AG04449 (cell line): ENCODE measurements at places on chromosomes 13 and 19.

- no peak for DNase-seq
These were observed 997 bp upstream of the GPC6 start for GRCh38 chr13:93225610-93226009.

GRCh38 chr19:40611900-40612698, 10.9 kb downstream of the LTBP4 start:
- no peak for DNase-seq

- no peak for DNase-seq
These were observed 145.0 kb downstream of the SLITRK6 start for GRCh38 chr13:85654227-85654626.

DNA sequence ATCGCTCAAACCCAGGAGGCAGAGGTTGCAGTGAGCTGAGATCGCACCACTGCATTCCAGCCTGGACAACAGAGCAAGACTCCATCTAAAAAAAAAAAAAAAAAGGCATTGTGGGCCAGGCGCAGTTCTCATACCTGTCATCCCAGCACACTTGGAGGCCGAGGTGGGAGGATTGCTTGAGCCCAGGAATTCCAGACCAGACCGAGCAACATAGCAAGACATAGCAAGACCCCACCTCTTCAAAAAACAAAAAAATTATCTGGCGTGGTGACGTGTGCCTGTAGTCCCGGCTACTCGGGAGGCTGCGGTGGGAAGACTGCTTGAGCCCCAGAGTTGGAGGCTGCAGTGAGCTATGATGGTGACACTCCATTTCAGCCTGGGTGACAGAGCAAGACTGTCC, 18.0 kb downstream of the PIP5K1C start:
- no peak for DNase-seq

DNA sequence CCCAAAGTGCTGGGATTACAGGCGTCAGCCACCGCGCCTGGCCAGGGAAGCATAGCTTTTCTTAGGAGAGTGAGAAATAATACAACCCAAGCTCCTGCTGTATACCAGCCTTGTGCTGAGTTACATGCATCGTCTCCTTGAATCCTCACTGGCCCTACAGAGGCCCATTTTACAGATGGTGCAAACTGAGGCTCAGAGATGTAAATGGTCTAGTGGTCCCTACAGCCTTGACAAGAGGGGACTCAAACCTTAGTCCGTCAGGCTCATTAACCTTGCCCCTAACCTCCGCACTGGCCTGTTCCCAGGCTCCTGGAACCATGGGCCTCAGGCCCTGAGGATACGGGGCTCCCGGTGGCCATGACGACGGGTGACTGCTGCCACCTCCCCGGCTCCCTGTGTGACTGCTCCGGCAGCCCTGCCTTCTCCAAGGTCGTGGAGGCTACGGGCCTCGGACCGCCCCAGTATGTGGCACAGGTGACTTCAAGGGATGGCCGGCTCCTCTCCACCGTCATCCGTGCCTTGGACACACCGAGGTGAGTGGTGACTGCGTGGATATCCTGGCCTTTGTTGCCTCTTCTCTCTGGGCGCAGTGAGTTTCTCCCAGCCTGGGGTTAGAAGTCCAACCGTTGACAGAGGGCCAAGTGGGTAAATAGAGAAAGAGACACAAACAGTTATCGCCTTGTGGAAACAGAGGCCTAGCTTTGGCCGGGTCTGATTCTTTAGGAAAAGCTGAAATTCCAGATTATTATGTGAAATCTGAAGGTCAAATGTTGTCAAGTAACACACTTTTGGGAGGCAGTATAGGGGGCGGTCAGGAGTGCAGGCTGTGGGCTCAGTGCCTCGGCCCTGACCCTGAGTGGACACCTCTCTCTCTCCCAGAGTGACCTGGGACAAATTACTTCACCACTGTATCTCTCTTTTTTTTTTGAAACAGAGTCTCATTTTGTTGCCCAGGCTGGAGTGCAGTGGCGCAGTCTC, 8.7 kb downstream of the MARCHF2 start:
- DNase-seq: no peak

DNA sequence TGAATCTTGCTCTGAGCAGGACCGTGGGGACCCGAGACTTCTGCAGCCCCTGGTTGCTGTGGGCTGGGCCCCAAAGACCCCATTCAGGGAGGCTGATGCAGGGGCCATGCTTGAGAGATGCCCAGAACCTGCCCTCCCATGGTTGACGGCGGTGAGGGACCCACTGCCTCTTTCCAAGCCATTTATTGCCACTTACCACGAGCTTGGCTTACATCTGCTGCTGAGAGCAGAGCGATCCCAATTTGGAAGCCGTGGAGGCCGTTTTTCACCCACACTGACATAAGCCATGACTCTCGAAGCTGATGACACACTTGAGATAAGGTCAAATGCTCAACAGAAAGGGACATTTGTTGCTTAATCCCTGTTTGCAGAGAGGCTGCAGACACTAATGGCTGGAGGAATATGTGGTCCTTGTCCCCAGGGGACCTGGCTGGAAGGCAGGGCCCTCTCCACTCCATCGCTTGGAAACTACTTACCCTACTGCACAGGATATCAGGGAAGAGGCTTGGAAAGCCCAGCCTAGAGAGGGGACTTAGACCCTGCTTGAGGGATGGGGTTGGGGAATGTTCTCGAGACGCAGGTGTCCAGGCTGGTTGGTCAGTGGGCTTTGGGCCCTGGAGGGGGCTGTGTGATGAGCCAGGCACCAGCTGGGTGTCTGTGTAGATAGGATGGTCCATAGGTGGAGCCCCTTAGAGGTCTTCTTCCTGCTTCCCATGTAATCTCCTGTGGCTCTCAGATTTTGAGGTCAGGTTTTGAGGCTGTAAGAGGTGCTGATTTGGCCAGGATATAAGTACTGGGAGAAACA, 15.3 kb downstream of the ZNF536 start:
- DNase-seq: no peak

DNA sequence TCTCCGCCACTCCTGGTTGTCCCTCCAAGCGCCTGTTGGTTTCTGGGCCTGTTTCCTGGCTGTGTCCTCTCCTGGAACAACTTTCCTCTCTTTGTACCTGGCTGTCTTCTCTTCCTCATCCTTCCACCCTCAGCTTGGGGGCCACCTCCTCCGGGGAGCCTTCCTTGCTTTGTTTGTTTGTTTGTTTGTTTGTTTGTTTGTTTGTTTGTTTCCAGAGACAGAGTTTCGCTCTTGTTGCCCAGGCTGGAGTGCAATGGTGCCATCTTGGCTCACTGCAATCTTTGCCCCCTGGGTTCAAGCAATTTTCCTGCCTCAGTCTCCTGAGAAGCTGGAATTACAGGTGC, 6.6 kb upstream of the TCF3 start:
- no peak for DNase-seq

DNA sequence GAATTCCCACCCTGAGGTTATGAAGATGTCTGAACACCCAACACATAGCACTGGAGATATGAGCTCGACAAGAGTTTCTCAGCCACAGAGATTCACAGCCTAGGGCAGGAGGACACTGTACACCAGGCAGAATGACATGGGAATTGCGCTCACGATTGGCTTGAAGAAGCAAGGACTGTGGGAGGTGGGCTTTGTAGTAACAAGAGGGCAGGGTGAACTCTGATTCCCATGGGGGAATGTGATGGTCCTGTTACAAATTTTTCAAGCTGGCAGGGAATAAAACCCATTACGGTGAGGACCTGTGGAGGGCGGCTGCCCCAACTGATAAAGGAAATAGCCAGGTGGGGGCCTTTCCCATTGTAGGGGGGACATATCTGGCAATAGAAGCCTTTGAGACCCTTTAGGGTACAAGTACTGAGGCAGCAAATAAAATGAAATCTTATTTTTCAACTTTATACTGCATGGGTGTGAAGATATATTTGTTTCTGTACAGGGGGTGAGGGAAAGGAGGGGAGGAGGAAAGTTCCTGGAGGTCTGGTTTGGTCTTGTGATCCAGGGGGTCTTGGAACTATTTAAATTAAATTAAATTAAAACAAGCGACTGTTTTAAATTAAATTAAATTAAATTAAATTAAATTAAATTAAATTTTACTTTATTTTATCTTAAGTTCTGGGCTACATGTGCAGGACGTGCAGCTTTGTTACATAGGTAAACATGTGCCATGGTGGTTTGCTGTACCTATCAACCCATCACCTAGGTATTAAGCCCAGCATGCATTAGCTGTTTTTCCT, 7.0 kb downstream of the KLK3 start:
- no peak for DNase-seq

GRCh38 chr19:42246922-42247639, 4.7 kb upstream of the GSK3A start:
- no peak for DNase-seq

GRCh38 chr19:4115050-4115817, 8.7 kb downstream of the MAP2K2 start:
- DNase-seq: no peak

- no peak for DNase-seq
These were observed 117.7 kb downstream of the COL4A2 start for GRCh38 chr13:110424569-110425443.

DNA sequence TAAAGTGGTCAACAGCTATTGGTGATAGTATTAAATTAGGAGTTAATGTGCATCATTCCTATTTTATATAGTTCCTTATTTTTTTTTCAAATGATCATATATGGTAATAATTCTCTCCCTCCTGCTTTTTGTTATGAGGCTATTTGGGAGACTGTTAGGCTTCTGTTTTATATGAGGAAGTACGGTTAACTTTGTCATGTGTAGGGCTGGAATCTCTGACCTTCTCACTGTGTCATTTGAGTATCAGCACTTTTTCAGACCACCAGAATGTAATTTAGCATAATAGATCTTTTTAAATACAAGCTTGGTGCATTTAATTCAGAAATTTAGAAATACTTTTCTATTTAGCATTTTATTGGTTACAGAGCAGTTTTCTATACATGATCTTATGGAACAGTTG, 7.7 kb downstream of the DGKH start:
- no peak for DNase-seq

DNA sequence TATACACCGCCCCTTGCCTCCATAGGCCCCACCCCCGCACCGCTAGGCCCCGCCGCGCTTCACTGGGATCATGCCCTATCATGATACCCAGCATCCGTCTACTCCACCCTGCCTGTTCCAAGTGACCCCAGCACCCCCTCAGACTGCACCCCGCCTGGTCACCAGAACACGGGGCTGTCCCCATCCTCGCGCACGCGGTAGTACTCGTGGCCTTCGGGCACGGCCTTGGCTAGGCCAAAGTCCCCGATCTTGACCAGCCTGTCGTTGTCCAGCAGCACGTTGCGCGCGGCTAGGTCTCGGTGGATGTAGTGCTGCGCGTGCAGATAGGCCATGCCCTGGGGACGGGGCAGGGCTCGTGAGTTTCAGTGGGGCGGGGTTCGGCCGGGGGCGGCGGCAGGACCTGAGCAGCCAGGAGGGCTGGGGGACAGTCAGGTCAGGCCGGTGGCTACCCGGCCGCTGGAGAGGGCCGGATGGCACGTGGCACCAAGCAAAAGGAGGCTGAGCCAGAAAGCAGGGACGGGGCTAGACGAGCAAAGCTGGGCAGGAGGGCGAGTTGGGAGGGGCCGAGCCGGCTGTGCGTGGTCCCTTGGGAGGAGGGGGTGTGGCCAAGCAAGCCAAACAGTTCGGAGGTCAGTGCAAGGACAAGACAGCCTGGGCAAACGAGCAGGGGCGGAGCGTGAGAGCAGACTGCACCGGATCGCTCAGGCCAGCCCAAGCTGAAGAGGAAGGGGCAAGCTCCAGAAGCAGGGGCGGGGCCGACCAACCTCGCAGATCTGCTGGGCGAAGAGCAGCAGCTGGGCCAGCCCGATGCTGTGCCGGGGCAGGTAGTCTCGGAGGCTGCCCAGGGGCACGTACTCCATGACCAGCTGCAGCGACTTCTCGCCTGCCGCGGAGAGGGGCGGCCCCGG, 13.6 kb upstream of the ICAM3 start:
- no peak for DNase-seq

DNA sequence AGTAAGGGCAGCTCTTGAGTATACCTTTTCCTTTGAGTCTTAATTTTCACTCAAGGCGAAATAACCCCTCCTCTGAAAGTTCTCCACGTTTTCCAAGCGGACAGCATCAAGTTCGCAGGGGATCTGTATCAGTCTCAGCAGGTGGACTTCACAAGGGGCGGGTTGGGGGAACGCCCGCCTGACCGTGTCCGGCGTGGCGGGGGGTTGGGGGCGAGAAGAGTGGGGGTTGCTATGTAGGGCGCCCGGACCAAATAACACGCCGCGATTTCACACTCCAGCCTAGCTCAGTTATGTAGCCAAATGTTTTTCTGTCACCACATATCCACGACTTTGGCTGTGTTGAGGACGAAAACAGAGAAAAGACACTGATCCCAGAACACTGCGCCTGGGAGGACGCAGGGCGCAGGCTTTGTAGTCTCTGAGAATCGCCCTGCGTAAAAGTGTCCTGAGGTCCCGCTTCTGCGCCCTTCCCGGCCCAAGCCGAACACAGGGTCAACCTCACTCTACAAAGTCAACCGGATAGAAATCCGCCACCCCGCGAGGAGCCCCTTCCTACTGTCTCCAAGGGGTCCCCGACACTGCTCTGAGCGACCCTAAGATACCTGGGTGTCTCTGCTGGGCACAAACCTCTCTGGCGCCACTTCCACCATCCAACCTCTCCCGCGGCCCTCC, 524 bp downstream of the RUBCNL start:
- DNase-seq: no peak

GRCh38 chr13:113850722-113851479, 13.0 kb downstream of the GAS6 start:
- no peak for DNase-seq

- no peak for DNase-seq
These were observed 1.0 kb downstream of the KDM4B start for GRCh38 chr19:4969772-4970531.

GRCh38 chr19:41457241-41457640, 14.3 kb downstream of the ERICH4 start:
- no peak for DNase-seq

GRCh38 chr13:114122127-114122511, 10.3 kb downstream of the RASA3 start:
- no peak for DNase-seq

GRCh38 chr19:47509973-47510372, 4.9 kb downstream of the NAPA start:
- DNase-seq: no peak

- no peak for DNase-seq
These were observed 73.4 kb downstream of the AKAP11 start for GRCh38 chr13:42345367-42345766.

DNA sequence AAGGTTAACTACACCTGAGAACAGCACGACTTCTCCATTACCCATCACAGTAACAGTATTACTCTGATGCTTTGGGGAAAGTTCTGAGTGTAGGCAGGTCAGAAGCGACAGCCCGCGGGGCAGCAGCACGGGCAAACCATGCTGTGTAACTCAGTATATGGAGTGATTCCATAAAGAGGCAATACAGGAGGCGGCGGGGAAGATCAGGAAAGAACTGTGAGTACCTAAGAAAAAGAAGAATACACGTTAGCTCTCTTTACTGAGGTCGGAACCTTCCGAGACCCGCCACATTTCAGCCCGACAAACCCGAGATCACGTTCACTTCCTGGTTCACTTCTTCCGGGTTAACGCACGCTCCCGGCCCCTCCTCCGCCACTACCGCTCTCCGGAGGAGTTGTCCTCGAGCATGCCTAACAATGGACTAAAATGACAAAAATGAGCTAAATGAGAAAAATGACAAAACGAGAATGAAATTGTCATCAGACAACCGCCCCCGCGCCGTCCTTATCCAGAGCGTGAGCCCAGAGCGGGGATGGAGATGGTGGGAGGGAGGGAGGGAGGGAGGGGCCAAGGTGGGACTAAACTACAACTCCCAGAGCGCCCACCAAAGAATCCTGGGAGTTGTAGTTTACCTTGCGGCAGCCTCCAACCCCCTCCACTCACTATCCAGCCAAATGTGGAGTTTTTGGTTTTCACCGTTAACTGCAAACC, at the start of gene MTRF1:
MTRF1 (minus strand) TSS at position 316 of the 711 bp plus-strand sequence. CDS start 2,669 bp downstream, outside the sequence.
- no peak for DNase-seq
